ENCODE measurements at places on chromosomes 13 and 19. TPM values are rescaled to one million over a fixed set of nuclear protein-coding genes. Genes with fewer than 3 reads are reported as not detected.

SERPINE3 gene
- total RNA-seq: not detected

CD209 gene
- total RNA-seq: not detected

MISP3 gene
- total RNA-seq: 1.8 TPM

ONECUT3 gene
- not detected for total RNA-seq

MBD3L1 gene
- not detected for total RNA-seq

ARL11 gene
- 1.8 TPM for total RNA-seq

SMAD9 gene
- total RNA-seq: not detected

ATP8A2 gene
- total RNA-seq: 1.7 TPM

CYP4F8 gene
- not detected for total RNA-seq

ZNF790 gene
- total RNA-seq: 5.7 TPM

RASAL3 gene
- total RNA-seq: 220 TPM

PTGER1 gene
- 0.39 TPM for total RNA-seq

GJB6 gene
- total RNA-seq: 0.96 TPM

ZNF546 gene
- 7.7 TPM for total RNA-seq

LGALS14 gene
- 0.37 TPM for total RNA-seq

GIPC3 gene
- total RNA-seq: 0.98 TPM

SERTM1 gene
- not detected for total RNA-seq

CGB8 gene
- total RNA-seq: not detected

LMTK3 gene
- total RNA-seq: 4.5 TPM

CYP2F1 gene
- total RNA-seq: not detected

CD22 gene
- 3.2 TPM for total RNA-seq

Data from T-helper 1 cell treated with Interleukin-12 subunit alpha and Interleukin-12 subunit beta and Interleukin-4 antibody, amounts not matched to agents 30 ng/mL and 1 ng/mL, for 36 hours (primary cell).